Stimulated activated CD4-positive, alpha-beta T cell treated with anti-CD3 and anti-CD28 coated beads, Interleukin-15, amount 100 ng/mL, for 1 hour (primary cell): ENCODE measurements at places on chromosomes 3 and 15.

DNA sequence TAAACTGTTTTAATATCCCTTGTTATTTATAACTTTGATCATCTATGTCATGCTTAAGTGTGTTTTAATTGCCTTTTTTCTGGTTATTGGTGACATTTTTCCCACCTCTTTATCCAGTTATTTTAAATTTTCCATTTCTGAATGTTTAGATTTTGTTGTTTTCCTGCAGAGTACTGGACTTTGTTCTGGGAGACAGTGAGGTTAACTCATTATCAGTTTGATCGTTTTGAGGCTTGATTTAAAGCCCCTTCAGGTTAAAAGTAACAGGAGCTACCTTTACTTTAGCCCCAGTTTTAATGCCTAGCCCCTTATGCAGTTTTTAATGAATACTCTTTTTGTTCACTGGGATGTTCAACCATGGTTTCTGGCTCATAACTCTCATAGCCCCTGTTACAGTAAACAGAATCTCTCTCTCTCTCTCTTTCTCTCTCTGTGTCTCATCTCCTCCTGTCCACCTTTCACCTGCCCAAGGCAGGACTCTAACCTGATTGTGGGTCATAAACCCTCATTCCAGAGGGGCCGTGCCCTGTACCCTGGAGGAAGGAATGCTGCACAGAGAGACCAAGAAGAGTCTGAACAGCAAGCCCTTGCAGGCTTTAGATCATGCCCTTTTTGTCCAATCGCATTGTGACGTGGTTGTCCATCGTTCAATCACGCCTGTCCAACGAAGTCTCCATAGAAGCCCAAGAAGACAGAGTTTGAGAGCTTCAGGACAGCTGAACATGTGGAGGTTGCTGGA, 91.8 kb upstream of the WDR72 start:
- no peak for DNase-seq

DNA sequence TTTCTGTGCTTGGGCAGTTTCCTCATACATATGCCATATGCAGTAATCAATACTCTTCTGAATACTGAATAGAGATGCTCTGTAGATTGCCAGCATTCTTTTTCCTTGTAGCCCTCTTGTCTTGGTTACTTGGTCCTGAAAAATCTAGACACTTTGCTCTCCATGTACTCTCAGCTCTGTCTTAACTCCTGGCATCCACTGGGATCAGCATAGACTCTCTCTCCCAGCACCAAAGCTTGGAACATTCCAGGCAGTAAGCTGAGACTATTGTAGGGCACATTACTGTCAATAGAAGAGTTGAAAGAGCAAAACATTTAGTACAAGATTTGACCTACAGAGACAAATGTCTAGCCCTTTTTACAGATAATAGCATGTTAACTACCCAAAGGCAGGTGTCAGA, 1100.3 kb downstream of the TBL1XR1 start:
- DNase-seq, result no peak

DNA sequence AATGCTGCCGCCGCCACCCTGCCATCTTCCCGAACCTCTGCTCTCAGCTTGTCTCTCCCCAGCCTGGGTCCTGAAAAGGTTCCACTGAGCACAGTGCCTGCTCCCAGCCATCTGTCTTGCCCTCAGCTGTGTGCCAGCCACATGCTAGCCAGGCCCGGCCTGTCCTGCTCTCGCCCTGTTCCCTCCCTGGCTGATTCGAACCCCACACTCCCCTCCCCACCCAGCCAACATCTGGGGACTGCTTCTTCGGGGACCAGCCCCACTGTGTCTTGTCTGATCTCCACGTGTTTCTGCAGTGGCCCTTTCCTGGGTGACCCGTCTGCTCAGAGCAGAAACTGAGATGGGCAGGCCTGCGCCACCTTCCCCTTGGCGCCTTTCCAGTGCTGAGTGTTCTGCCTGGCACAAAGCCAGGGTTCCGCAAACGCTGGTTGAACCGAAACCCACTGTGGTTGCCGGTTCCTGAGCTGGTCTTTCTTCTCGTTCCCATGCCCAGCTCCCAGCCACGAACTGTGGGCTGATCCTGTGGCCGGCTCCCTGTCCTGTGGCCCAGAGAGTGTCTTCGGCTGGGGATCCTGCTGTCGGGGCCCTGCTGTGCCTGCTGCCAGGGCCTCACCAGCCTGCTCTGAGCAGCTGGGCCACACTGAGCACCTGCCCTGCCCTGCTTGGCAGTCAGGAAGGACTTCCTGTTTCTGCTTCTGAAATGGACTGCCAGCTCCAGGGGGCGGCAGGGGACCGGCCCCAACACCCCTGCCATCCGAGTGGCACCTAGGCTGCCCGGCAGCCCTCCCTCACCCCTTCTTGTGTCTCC, 62.7 kb upstream of the KLF13 start:
- DNase-seq, result peak; percentile 65

DNA sequence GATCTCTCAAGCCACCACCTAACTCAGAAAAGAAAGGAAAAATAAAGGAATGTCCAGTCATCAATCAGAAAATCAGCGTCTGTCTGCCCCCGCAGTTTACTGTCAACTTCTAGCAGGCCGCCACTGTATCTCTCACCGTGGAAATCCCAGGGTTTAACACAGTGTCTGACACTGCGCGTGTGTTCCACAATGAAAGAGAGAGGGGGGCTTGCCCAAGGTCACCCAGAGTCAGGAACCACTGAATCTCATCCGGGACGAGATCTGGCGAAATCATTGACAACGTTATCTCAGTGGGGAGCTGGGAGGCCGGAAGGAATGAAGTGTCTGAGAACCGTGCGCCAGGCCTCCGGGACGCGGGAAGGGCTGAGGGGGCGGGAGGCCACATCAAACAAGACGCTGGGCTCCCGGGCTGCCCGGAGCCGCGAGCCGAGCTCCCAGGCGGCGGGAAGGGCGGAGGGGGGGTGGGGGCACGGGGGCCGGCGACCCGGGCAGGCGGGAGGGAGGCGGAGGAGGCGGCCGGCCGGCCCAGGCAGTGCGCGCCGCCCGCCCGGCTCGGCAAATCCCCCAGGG, 2.2 kb upstream of the HES1 start:
- DNase-seq, result no peak

- DNase-seq, result no peak
These were observed 17.6 kb downstream of the FOXP1 start for GRCh38 chr3:71565976-71566375.

DNA sequence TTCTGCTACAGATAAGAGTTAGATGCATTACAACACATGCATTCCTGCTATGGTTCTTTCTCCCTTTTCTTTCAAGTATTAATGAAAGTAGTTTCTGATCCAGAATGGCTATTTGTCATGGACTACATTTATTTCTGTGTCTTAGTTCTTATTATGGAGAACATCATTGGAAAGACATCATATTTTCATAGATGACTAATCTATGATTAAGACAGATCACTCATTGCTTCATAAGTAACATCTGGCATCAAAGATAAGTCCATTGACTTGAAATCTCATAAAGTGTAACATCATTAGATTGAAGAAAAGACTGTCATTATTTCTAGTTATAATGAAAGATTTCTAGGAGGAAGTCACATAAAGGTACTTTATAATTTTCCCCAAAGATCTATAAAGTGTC, 366.7 kb downstream of the NSUN3 start:
- no peak for DNase-seq

DNA sequence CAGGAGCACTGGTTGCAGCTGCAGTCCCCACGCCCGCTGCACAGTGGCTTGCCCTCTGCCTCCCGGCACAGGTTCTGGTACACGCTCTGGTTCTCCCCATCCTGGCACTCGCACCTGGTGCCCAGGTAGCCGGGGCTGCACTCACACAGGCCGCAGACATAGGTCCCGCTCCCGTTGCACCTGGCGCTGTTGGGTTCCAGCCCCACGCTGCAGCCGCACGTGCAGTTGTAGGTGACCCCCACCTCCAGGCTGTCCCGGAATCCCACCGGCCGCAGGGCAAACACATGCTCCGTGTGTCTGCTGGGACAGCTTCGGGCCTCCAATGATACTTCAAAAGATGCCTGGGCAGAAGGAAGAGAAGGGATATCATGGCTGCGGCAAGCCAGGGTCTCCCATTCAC, 66.2 kb downstream of the UMPS start:
- DNase-seq, result no peak

- DNase-seq, result no peak
These were observed 23.1 kb downstream of the AADAC start for GRCh38 chr3:151837057-151837456.

GRCh38 chr15:49900903-49901235, 218.2 kb downstream of the ATP8B4 start:
- no peak for DNase-seq

- no peak for DNase-seq
These were observed 21.3 kb downstream of the CLK3 start for GRCh38 chr15:74636984-74637383.

- no peak for DNase-seq
These were observed 283.5 kb upstream of the ROPN1 start for GRCh38 chr3:124275412-124275811.

GRCh38 chr15:94455297-94455696, 223.9 kb downstream of the MCTP2 start:
- no peak for DNase-seq

- DNase-seq, result no peak
These were observed 5.2 kb upstream of the IGF1R start for GRCh38 chr15:98643115-98643514.

DNA sequence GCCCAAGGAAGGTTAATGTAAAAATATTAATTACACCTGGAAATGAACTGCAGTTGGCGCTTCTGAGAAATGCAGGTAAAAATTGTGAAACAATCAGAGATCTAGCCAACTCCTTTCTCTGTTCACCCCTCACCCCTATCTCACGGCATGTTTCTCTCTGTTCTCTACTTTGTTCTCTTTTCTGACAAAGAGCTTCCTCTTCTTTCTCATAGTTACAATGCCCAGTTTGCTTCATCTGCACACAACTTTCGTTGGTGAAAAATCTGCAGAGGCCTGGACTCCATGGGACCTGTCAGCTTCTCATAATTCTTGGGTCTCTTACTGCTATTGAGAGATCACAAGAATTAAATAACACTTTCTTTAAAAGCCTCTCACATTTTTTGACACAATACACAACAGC, 212.9 kb upstream of the LRRN1 start:
- no peak for DNase-seq

DNA sequence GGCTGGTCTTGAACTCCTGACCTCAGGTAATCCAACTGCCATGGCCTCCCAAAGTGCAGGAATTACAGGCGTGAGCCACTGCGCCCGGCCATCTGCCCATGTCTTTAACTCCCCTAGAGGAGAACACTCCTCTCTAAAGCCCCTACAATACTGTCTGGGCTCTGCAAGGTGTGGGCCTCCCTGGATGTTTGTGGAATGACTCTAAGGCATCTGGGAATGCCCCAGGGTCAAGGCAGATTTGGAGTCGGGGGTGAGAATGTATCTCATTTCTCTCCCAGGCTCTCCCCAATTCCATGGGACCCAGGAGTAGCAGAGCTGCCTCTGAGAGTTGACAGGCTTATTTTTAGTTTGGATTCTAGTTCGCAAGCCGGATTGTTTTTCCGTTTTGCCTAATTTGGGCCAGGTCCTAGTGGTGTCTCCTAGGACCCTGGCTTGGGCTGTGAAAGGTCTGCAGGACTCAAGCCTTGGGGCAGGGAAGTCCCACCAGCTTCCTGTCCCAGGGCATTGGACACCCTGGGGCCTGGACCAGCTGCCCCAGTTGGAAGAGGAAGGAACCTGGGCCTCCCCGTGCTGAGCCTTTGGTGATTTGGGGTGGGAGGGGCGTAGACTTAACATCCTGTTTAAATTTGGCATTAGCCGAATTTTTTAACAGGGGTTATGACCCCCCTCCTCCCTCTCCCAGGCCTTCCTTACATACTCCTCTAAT, 53.5 kb downstream of the MAGEF1 start:
- DNase-seq, result no peak

DNA sequence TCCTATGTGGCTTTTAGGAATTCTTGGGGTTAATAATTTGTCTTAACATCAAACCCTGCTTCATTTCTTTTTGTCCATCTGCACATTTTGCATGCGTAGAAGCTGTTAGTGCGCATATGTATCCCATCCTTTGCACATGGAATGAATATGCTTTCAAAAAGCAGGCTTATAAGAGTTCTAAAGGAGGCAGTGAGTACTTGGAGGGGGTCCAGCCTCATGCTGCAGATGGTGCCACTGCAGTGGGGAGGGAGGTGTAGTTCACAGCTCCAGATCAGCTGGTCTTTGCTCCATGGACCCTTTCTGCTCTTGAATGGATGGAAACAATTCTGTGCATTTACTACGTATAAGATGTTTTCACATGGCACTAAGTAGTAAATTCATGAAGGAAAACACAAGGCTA, 20.7 kb upstream of the SSR3 start:
- DNase-seq, result no peak

DNA sequence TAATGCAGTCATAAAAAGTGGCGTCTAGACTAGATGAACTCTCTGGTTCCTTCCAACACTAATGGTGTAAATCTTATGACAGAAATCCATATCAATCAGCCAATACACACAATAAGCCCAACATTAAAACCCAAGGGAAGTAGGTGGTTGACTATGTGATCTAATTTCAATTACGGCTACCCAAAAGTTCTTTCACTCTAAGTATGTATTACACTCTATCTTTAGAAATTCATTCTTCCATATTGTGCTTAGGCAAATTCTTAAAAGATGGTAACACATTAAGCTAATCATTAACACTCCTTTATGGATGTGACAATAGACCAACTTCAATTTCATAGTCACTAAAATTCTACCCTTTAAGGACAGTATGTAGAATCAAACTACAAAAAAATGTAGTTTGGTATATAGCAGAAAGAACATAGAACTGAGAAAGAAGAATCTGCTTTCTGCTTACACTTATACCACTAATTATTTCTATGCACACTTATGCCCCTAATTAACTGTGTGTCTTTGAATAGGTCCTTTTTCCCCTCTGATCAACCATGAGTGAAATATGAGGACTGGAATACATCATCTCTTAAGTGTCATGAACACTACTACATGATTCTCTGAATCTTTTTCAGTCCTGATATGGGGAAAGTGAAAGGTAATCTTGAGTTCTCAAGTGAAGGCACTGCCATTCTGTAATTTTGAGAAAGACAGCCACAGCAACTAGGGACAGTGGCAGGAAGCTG, 557.6 kb downstream of the IGSF11 start:
- DNase-seq, result no peak

- no peak for DNase-seq
These were observed 28.8 kb downstream of the PPM1L start for GRCh38 chr3:160784853-160785252.

GRCh38 chr15:75723847-75724660, 11.4 kb upstream of the CSPG4 start:
- DNase-seq, result no peak

GRCh38 chr3:191119415-191120295, 79.4 kb upstream of the OSTN start:
- no peak for DNase-seq

DNA sequence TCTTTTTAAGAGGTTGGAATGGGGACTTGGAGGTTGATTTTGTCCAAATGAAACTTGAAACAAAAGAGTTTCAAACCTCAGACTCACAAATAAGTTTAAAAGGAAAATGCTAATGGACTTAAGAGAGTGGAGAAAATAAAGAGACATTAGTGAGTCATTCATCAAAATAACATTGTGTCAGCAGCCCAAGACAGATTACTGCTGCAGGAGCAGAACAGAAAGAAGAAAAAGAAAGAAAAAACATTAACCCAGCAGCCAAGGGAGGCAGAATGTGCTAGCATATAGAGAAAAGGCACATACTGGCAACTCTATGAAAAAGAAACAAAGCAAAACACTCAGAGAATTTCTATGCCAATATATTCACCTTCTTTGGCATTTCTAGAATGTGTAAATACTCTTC, 42.6 kb downstream of the ADAMTS9 start:
- DNase-seq, result no peak
